ENCODE measurements at places on chromosomes 13 and 19. TPM values are rescaled to one million over a fixed set of nuclear protein-coding genes. Genes with fewer than 3 reads are reported as not detected.

Gene SKA3
- 13.9 TPM for total RNA-seq

Gene TMC4
- 0.77 TPM for total RNA-seq

Gene PPP1R12C
- 85.8 TPM for total RNA-seq

Gene KEAP1
- total RNA-seq: 54.7 TPM

Gene LYPD3
- 0.22 TPM for total RNA-seq

Gene NR2C2AP
- total RNA-seq: 25.3 TPM

Gene ZIK1
- not detected for total RNA-seq

Gene PSG6
- 0.11 TPM for total RNA-seq

Gene OPA3
- 18.5 TPM for total RNA-seq

Gene ZIC2
- total RNA-seq: 3.6 TPM

Gene STOML3
- not detected for total RNA-seq

Gene PLPP2
- 112 TPM for total RNA-seq

Gene ZNF442
- not detected for total RNA-seq

Gene FCHO1
- 18.8 TPM for total RNA-seq

Gene FCER2
- not detected for total RNA-seq

Gene ELSPBP1
- total RNA-seq: not detected
